ENCODE measurements at places on chromosomes 4 and X.

GRCh38 chr4:14867847-14868246 is 134.4 kb upstream of the CPEB2 start:
- DNase-seq, result peak; percentile 46

DNA sequence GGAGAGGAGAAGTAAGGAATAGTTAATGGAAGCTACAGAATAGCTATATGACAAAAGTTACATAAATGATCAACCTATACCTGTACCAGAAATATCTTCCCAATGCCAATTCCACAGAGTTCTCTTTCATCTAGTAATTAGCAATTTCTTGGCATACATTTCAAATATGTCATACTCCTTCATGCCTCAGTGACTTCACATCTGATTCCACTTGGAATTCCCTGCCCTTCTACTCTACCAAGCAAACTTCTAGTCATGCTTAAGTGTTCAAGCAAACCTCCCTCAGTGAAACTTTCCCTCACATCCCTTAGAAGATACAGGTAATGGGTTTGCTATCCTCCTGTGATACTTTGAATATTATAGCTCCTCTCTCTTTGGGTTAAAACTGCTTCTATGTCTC is 127.1 kb downstream of the KLHL13 start:
- no peak for DNase-seq

- DNase-seq, result no peak
Measured at GRCh38 chr4:150533673-150534072, 48.3 kb upstream of the MAB21L2 start.

GRCh38 chr4:185682236-185682635 is 129.8 kb downstream of the SORBS2 start:
- DNase-seq, result no peak

- DNase-seq, result no peak
Measured at GRCh38 chrX:68180579-68180978, 252.7 kb downstream of the OPHN1 start.

- no peak for DNase-seq
Measured at GRCh38 chrX:14228611-14229010, 198.9 kb upstream of the GEMIN8 start.

GRCh38 chr4:15412461-15412860 is 15.4 kb upstream of the C1QTNF7 start:
- DNase-seq, result no peak

- no peak for DNase-seq
Measured at GRCh38 chrX:47586043-47586787, 4.0 kb downstream of the TIMP1 start.

DNA sequence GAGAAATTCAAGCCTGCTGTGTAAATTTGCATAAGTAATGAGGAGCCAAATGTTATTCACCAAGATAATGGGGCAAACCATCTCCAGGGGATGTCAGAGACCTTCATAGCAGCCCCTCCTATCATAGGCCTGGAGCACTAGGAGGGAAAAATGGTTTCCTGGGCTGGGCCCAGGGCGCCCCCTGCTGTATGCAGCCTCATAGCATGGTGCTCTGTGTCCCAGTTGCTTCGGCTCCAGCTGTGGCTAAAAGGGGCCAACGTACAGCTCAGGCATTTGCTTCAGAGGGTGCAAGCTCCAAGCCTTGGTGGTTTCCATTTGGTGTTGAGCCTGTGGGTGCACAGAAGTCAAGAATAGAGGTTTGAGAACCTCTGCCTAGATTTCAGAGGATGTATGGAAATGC is 859.3 kb downstream of the RPA4 start:
- no peak for DNase-seq

Data from RPMI8226 (cell line).